Stimulated activated CD8-positive, alpha-beta memory T cell treated with anti-CD3 and anti-CD28 coated beads, Interleukin-4, amount 100 ng/mL, for 24 hours (primary cell): ENCODE measurements at places on chromosomes 2 and 18.

- DNase-seq: no peak
Observed at GRCh38 chr2:88187927-88188326, 17.8 kb downstream of the THNSL2 start.

GRCh38 chr2:120566331-120567035, 169.2 kb upstream of the GLI2 start:
- DNase-seq: no peak

DNA sequence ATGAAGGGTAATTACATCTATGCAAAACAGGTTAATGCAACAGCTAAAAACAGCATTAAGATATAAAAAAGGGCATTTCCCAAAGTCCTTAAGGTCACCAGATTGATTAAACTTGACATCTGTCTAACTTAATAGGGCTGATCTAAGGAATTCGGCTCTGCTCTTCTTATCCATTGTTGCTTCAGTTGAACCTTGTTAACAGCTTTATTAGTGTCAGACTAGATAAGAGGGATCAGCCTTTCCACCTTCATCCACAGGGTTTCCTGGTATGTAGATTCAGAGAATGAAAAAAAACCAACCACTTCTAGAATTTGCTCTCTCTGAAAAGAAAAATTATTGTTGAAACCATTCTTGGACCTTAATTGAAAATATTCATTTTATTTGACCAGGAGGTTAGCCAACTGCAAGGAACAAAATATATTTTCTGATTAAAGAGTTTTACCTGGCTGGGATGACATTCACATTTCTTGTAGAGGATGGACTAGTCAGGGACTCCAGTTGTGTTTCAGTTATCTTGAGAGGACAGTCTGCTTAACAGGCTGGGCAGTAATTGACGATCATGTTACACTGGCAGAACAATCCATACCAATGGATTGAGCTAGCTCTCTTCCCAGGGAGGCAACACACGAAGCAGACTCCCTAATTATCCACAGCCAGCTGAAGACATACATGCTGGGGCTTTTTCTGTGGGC, 357.4 kb upstream of the ACVR2A start:
- no peak for DNase-seq

DNA sequence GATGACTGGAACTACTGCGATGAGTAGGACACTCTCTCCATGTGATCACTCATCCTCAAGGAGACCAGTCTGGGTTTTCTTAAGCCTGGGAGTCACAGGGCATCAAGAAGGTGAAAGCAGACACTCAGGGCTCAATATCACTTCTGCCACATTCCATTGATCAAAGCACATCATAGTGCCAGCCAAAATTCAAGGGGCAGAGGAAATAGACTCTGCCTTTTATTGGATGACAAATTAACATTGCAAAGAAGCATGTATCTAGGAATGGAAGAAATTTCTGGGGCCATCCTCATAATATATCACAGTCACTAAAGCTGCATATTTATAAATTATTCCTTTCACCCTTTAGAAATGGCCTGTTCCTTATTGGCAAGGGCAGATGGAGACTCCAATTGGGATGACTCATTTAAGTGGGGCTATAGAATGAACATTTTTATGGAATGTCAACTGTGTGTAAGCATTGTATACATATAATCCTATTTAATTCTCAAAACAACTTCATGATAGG, 114.8 kb upstream of the CDC42EP3 start:
- no peak for DNase-seq

GRCh38 chr2:20561637-20562454, 89.1 kb downstream of the HS1BP3 start:
- no peak for DNase-seq

DNA sequence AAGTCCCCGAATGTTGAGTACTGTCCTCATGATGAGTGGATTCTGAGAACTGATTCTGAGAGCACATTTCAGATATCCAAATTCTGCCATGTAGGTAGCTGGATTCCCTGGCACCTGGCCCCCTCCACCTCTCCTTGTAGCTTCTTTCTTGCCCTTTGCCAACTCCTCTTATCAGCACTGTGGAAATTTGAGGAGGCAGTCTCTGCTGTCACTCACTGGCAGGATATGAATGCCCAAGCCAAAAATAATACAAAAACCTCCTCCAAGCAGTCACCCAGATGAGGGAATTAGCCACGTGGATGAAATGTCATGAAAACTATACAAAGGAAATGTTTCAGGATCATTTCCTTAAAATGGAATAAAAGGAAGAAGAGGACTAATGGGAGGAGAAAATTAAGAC, 276.8 kb downstream of the SETBP1 start:
- no peak for DNase-seq

- no peak for DNase-seq
Observed at GRCh38 chr2:86070868-86071267, 34.8 kb downstream of the POLR1A start.

GRCh38 chr2:152336854-152337510, 2.0 kb downstream of the FMNL2 start:
- no peak for DNase-seq

DNA sequence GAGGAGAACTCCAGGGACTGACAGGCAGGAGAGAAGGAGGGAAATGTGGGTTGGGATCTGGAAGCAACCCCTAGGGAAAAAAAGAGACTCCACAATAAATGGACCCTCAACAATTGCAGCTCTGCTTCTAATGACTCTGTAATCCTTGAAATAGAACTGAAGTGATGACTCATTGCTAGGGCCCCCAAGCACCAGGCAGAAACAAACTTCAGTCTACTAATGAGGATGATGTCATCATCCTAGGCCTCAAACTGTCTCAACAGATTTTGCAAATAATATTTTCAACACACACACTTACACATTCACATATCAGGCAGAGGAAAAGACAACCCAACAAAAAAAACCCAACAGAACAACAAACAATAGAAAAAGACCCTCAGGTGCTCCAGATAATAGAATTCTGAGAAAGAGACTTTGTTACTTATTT, 143.3 kb downstream of the HDAC4 start:
- no peak for DNase-seq

DNA sequence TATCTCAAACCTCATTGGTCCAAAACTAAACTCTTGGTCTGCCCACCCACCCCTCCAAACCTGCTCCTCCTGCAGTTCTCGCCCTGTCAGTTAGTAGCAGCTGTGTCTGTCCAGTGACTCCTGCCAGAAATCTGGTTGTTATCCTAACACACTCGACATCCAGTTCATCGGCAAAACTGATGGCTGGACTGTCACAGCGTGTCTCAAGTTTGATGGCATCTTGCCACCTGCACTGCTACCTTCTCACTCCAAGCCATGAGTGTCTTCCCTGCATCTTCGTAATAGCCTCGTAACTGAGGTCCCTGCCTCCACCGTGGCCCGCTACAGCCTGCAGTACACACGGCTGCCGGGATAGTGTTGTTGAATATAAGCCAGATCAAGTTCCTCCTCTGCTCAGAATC, 470.1 kb upstream of the RAB12 start:
- DNase-seq: no peak

GRCh38 chr2:190693533-190694232, 44.8 kb downstream of the NAB1 start:
- DNase-seq: no peak

DNA sequence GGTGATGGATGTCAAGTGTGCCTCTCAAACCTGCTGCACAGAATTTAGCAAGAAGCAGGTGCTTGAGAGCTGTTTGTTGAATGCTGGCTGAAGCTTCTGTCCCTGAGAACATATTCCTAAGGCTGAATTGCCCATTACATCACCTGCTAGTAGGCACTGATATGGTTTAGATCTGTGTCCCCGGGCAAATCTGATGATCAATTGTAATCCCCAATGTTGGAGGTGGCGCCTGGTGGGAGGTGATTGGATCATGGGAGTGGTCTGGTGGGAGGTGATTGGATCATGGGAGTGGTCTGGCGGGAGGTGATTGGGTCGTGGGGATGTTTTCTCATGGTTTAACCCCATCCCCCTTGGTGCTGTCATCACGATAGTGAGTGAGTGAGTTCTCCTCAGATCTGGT, 128.0 kb downstream of the HRH4 start:
- no peak for DNase-seq
